ENCODE measurements at places on chromosomes 3 and 15. TPM values are rescaled to one million over a fixed set of nuclear protein-coding genes. Genes with fewer than 3 reads are reported as not detected.

- H3K4me3 ChIP-seq: no peak overlapping the region
- peaks cover 4% of the 10 kb centered on the region for H3K4me1 ChIP-seq
- H3K27ac ChIP-seq: no peak overlapping the region
- no peak for DNase-seq
These were observed 172.5 kb upstream of the GADL1 start for GRCh38 chr3:31067004-31067403.

GRCh38 chr3:94607778-94608177 is 544.9 kb downstream of the NSUN3 start:
- no peaks in the 10 kb centered on the region for H3K27me3 ChIP-seq
- no peaks in the 10 kb centered on the region for H3K36me3 ChIP-seq
- H3K4me3 ChIP-seq: no peak overlapping the region
- DNase-seq: no peak

DNA sequence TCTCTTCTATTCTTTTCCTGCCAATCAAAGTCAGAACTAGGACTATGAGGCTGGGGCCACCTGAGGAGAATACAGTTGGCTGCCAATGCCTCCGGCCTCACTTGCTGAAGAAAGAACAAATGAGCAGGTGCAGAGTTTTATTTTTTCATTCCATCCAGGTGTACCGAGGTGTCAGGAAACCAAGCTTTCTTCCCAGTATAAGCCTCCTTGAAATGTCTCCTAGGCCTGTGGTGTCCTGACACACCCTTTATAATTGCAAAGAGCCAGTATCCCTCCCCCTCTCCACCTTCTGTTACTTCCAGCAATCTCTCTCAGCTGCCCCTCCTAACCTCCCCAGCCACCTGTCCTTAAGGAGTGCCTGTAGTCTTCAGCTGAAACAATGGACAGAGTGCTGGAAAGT is 127.9 kb downstream of the SLC9A9 start:
- peaks cover 12% of the 10 kb centered on the region for H3K4me1 ChIP-seq
- H3K36me3 ChIP-seq: peaks cover 7% of the 10 kb centered on the region
- H3K4me3 ChIP-seq: no peak overlapping the region
- DNase-seq: no peak

Gene GJD2
- total RNA-seq: not detected

Gene ATRIP
- total RNA-seq: 7.6 TPM

Gene CRELD1
- 15.5 TPM for total RNA-seq

Gene CRYGS
- total RNA-seq: 4.3 TPM

Gene SLC6A1
- total RNA-seq: not detected

Gene PTH1R
- total RNA-seq: not detected

Gene CGNL1
- total RNA-seq: not detected

Data from T-helper 17 cell (primary cell).